ENCODE measurements at places on chromosomes 1 and 21.

GRCh38 chr1:17365293-17365692 is 6.7 kb upstream of the PADI6 start:
- DNase-seq, result no peak

DNA sequence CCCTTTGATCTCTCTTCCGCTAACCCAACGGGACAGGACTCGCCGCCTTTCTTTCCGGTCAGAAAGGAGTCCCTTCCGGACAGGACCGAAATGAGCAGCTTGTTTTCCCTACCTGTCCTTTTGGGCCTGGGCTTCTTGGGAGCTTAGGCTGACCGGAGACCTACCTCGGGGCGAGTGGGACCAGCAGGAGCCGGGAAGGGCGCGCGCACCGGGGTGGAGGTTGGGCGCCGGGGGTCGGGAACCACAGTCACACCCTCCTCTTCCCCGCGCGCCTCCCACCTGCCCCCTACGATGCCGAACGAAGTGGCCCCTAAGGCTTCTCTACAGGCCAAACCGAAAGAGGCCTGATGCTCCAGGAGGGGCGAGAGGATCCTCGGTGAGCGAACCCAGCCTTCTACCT is 95.2 kb downstream of the PRKAB2 start:
- no peak for DNase-seq

DNA sequence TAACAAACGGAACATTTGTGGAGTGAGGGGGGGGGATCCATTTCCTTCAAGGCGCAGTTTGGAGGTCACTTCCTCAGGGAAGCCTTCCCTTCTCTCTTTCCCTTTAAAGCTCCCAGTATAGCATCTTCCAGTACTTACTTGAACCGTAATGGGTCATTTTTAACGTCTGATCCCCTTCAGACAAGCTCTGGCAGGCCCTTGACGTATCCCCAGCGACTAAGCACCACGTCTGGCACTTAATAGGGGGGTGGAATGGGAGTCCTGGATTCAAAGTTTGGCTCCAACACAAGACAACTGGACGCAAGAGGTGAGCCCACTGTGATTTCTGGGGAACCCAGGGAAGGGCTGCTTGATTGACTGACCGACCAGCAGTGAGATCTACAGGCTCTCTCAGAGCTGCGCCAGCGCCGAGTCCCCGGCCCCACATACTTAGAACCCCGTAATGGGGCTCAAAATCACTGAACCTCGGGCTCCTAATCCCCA is 441 bp downstream of the YARS1 start:
- DNase-seq, result no peak

- no peak for DNase-seq
Observed at GRCh38 chr1:80218112-80218511, 1211.6 kb upstream of the ADGRL4 start.

DNA sequence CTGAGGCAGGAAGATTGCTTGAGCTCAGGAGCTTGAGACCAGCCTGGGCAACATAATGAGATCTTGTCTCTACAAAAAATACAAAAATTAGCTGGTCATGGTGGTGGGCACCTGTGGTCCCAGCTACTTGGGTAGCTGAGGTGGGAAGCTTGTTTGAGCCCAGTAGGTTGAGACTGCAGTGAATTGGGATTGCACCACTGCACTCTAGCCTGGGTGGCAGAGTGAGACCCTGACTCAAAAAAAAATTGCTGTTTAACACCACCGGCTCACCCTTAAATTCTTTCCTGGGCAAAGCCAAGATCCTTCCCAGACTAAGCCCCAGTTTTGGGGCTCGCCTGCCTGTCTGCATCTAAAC is 6.6 kb upstream of the NSUN4 start:
- DNase-seq, result no peak

DNA sequence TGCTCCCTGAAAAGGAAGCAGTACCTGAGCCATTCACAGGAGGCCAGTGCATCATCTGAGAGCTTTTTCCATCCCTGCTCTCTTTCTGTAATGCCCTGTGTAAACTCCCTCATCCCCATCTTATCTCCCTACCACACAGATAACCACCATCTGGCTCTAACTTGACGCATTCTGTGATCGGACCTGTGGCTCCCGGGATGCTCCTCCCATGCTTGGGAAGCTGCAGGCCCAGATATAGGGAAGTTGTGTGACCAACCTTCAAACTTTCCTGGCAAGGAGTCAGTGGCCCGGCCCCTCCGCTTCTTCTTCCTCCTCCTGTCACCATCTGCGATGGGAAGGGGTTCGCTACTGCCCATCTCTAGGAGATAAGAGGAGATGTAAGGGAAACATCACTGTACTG is 21.1 kb downstream of the MKNK1 start:
- DNase-seq, result no peak

DNA sequence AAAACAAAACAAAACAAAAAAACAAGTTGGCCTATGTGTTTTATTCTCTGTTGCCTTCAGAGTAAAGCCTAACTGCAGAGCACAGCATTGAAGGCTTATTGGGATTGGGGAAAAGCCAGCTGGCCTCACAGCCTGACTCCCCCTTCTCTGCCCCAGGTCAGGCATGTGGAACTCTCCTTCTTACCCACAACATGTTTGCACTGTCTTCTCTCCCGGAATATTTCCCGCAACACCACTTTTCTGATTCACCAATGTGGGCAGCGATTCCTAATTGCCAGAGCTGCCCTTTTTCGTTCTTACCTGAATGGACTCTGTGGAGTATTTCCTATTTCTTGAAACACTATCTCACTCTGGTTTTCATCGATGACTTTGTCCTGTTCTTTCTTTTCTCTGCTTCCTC is 2.8 kb upstream of the TARBP1 start:
- no peak for DNase-seq

GRCh38 chr1:90768098-90768497 is 51.0 kb upstream of the BARHL2 start:
- no peak for DNase-seq

- DNase-seq, result no peak
Observed at GRCh38 chr1:154485910-154486496, 16.0 kb upstream of the TDRD10 start.

DNA sequence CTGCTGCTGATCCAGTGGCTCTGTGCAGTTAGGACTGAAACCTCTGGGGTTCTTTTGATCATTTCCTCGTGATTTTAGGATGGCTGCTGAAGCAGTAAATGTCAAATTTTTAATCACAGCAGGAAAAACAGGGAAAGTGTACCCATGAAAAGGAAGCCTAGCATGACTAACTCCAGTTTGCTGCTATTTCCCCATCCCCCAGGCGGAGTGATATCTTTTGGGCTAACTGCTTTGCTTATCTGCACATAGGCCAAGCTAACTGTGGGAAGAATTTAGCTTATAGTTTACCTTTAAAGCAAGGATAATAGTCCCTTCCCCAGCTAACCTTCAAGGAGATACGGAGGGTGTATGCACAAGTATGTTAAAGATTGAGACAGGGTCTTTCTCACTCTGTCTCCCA is 149.8 kb upstream of the TNR start:
- no peak for DNase-seq

DNA sequence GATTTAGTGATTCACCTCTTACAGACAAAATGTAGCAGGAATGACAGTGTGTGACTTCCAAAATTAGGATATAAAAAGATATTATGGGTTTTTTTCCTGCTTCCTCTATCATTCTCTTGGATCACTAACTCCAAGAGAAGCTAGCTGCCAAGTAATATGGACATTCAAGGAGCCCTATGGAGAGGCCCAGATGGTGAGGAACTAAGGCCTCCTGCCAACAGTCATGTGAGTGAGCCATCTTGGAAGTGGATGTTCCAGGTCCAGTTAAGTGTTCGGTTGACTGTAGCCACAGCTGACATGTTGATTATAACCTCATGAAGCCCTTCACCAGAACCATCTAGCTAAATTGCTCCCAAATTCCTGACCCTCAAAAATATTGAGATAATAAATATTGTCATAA is 38.8 kb downstream of the CD160 start:
- DNase-seq, result no peak

DNA sequence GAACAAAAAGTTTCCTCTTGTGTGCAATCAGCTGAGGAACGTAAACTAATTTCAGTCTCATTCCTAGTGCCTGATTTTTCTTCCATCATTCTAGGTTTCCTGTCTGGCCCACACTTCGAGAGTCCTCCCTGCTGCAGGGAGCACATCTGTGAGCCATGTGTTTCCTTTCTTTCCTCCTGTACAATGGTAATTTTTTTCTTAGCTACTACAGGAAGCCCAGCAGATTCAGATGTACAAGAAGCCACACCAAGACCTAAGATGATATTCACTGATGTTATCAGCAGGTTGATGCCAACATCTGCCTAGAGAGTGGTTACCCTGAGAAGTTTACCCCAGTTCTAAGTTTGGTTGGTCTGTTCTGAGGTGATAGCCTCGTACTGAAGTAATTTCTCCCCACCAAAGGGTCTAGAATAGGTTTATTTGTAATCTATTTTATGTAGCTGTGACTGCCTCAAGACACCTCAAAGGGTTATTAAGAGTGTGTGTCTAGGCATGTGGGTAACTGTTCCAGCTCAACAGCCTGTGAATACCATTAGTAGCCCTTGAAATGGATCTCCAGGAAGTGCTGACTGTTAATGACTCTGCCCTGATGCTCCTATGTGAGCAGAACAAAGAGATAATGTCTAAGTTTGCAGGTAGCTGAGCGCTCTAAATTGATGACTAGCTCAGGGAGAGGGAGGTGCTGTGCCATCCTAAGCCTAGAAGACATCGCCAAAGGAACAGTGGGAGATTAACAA is 31.7 kb upstream of the CLDN14 start:
- no peak for DNase-seq

GRCh38 chr1:35674111-35674510 is 32.8 kb upstream of the PSMB2 start:
- DNase-seq, result no peak

DNA sequence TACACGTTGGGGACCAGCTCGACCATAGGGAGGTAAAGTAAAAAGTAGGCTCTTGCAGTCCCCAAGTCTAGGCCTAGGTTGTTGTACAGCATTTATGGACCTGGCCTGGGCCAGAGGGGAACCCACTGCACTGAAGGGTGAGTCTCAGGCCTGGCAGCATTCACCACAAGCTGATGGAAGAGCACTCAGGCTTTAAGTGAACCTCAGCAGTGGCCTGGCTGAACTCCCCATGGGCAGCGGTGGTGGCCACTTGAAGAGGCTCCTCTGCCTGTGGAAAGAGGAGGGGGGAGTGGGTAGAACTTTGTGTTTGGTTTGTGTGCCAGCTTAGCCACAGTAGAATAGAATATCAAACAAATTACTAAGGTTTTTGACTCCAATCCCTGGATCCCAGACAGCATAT is 176.2 kb upstream of the PRMT6 start:
- no peak for DNase-seq

DNA sequence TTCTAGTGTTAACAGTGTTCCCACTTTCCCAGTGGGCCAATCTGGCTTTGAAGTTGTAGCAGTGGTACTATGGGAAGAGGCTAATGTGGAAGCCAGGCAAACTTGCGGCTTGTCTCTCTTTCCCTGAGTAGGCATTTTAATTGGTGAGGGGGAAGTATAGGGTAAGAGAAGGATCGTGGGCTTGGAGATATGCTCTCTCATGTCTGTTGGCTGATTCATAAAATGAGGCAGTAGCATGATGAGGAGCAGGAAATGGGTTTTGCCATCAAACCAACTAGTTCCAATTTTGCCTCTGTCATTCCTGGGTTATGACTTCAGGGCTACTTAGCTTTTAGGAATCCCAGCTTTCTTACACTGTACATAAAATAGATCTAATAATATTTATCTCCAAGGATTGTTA is 12.1 kb downstream of the C8A start:
- no peak for DNase-seq

- no peak for DNase-seq
Observed at GRCh38 chr1:31577515-31578192, 1.3 kb downstream of the TINAGL1 start.

- DNase-seq, result no peak
Observed at GRCh38 chr1:185742403-185742802, 8.2 kb downstream of the HMCN1 start.

GRCh38 chr1:92502247-92502646 is 15.5 kb upstream of the GFI1 start:
- no peak for DNase-seq

- no peak for DNase-seq
Observed at GRCh38 chr1:207251066-207251465, 70.4 kb upstream of the CD55 start.
